ENCODE measurements at places on chromosomes 4 and X. TPM values are rescaled to one million over a fixed set of nuclear protein-coding genes. Genes with fewer than 3 reads are reported as not detected.

The USP17L20 gene
- not detected for total RNA-seq

The CHRDL1 gene
- 0.05 TPM for total RNA-seq

The SFRP2 gene
- total RNA-seq = 0.06 TPM

The IQCM gene
- total RNA-seq = not detected

The FAM236C gene
- total RNA-seq = not detected

The ZCCHC18 gene
- total RNA-seq = 0.02 TPM

The GBA3 gene
- not detected for total RNA-seq

The FGF5 gene
- 0.11 TPM for total RNA-seq

The RHOXF2 gene
- total RNA-seq = not detected

The F8A3 gene
- total RNA-seq = 0.54 TPM

The VCX gene
- not detected for total RNA-seq

The SSX4B gene
- total RNA-seq = not detected

The C4orf51 gene
- not detected for total RNA-seq

The USP17L10 gene
- not detected for total RNA-seq

The XAGE1B gene
- 232 TPM for total RNA-seq

The UGT8 gene
- 0.10 TPM for total RNA-seq

The UGT2B15 gene
- 0.14 TPM for total RNA-seq

The CLCN5 gene
- total RNA-seq = 2.3 TPM

The NKX1-1 gene
- not detected for total RNA-seq

The HMGN5 gene
- 2.1 TPM for total RNA-seq

The MAGEC1 gene
- 0.05 TPM for total RNA-seq

The BEX1 gene
- not detected for total RNA-seq

All from A549 treated with dexamethasone at 1 μM for 4 hours (cell line).